Stimulated activated CD4-positive, alpha-beta T cell treated with anti-CD3 and anti-CD28 coated beads, Interleukin-1b, Interleukin-23, amount 100 ng/mL, for 48 hours (primary cell): ENCODE measurements at places on chromosomes 3 and 15.

- DNase-seq = no peak
These were observed 1081.1 kb downstream of the NAALADL2 start for GRCh38 chr3:175940243-175940642.

DNA sequence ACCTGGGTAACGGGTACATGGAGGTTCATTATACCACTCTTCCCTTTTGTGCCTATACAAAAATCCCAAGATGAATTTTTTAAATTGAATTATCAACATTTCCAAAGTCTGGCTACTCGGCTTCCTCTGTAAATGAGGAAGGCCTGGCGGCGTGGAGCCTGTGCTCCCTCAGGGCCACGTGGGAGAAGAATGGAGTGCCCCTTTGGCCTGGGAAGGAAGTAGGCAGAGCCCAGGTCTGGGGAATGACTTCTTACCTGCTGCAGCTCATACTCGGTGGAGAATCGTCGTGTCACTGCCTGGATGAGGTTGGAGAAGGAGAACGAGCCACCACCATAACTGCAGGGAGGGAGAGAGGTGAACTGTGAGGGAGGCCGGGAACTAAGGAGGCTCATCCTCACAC is 14.1 kb downstream of the MESP2 start:
- DNase-seq = no peak

- no peak for DNase-seq
These were observed 50.9 kb upstream of the CMTM7 start for GRCh38 chr3:32340611-32341365.

DNA sequence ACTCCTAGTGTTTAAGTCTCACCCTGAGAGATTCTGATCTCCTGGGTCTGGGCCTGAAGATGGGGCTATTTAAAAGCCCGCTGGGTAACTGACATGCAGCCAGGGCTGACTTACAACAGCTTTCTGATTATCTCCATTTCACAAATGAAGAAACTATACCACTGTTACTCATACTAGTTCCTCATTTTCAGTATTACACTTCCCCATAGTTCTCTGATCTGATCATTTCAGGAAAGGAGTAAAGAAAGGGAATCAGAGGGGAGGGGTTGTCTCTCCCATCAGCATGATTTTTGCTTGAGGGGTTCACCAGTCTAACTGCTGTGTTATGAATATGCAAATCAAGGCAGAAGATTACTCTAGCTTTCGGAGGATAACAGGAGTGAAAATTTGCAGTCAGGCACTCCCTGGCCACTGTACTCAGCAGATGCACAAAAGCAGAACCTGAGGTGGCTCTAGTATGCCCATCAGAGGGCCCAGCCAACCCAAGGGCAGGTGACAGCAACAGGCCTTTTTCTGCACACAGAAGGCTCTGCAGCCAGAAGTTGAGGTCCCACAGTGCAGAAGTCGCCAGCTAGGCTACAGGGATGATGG is 59.4 kb downstream of the DAPK2 start:
- no peak for DNase-seq

GRCh38 chr3:168341956-168342936 is 246.5 kb upstream of the GOLIM4 start:
- no peak for DNase-seq

GRCh38 chr3:178353006-178353694 is 183.1 kb upstream of the KCNMB2 start:
- DNase-seq = no peak

GRCh38 chr3:33299395-33300081 is 22.3 kb downstream of the FBXL2 start:
- no peak for DNase-seq

- no peak for DNase-seq
These were observed 858 bp upstream of the SACM1L start for GRCh38 chr3:45688194-45688881.

GRCh38 chr15:75455424-75455981 is 4.0 kb upstream of the SIN3A start:
- peak; percentile 86 for DNase-seq
